ENCODE measurements at places on chromosomes 7 and 10.
A peak's percentile ranks its signal among the peaks of the same experiment; 100 is the strongest.

- no peak for DNase-seq
These were observed 116.5 kb downstream of the ZNF438 start for GRCh38 chr10:30915146-30915545.

DNA sequence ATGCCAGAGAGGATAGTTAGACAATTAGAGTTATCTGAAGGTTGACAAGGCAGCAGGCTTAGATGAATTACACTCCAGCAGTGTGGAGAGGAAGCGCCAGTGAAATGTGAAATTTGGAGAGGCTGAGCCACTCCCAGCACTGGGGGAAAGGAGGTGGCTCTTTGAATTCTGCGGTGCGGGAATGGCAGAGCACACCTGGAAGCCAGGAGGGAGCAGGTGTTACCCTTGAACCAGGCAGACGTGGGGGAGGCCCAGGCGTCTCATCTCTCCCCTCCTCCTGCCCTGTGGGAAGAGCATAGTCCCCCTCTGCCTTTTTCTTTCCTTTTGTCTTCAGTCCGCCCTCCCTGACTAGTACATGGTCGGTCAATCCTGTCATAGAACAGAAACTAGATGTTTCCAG is 203.1 kb downstream of the DPP6 start:
- peak; percentile 74 for DNase-seq

GRCh38 chr7:100082978-100083377 is 1.5 kb upstream of the ZNF3 start:
- DNase-seq: no peak

DNA sequence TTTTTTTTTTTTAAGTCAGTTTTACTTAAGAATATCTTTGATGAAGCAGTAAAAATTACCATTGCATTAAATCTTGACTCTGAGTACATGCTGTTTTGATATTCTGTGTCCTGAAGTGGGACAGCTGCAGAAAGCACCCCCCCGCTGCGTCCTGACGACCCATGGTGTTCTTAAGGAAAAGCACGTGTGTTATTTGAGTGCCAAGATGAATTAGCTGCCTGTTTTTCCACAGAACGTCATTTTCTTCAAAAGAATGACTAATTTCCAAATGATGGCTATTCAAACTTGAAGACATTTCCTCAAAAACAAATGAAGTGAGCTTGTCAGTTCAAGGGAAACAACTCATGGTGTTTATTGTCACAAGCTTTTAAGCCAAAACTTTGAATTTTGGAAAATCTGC is 45.9 kb downstream of the CREM start:
- no peak for DNase-seq

GRCh38 chr7:74429153-74429747 is 24.5 kb upstream of the GTF2IRD1 start:
- no peak for DNase-seq

- no peak for DNase-seq
These were observed 166.4 kb downstream of the PPP1R17 start for GRCh38 chr7:31853380-31853779.

DNA sequence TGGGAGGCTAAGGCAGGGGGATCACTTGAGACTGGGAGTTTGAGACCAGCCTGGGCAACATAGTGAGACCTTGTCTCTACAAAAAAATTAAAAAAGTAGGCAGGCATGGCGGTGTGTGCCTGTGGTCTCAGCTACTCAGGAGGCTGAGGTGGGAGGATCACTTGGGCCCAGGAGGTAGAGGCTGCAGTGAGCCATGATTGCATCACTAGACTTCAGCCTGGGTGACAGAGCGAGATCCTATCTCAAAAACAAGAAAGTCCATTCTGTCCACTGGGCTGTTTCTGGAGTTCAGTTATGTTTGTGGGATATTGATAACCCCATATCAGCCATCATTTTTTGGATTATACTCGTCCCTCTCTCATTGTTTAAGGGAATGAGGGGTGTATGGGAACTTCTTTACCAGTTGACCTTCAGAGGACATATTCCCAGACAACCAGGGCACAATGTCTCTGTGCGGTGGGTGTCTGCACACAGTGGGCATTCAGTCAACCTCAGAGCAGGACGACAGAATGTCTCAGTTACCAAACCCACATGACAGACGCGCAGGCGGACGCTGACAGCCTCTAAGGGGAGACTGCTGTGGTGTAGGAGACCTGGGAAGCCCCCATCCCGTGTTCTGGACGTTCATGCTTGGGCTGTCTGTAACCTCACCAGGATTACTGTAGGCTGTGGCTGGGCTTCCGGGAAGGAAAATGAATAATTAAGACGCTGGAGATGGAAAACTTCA is 69.4 kb downstream of the CARD11 start:
- DNase-seq: no peak

DNA sequence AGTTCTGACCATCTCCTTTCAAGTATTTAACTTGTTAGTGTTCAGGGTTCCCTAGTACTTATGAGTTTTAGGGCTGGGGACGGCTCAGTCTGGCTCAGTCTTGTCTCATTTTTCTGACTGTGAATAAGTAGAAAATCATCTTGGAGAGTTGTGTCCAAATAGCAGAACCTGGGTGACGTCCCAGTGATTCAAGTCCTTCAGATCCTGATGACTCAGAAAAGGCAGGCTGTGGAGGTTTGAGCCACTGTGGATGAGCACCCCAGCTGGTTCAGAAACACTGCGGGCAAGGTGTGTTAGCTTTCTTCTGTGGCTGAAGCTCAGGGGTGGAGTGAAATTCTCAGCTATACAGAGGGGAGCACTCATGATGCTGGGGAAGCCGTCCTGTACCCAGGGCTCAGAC is 154.4 kb upstream of the NPY start:
- DNase-seq: no peak

DNA sequence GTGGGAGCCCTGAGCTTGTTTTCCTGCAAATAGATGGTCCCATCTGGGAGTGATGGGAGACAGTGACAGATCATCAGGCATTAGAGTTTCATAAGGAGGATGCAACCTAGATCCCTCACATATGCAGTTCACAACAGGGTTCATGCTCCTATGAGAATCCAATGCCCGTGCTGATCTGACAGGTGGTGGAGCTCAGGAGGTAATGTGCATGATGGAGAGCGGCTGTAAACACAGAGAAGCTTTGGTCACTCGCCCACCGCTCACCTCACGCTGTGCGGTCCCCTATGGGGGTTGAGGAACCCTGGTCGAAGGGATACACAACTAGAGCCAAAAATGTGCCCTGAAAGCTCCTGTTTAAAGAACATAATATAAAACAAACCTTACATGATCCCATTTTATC is 88.5 kb upstream of the CREB5 start:
- no peak for DNase-seq

GRCh38 chr7:6250364-6250833 is 22.0 kb downstream of the CYTH3 start:
- no peak for DNase-seq

DNA sequence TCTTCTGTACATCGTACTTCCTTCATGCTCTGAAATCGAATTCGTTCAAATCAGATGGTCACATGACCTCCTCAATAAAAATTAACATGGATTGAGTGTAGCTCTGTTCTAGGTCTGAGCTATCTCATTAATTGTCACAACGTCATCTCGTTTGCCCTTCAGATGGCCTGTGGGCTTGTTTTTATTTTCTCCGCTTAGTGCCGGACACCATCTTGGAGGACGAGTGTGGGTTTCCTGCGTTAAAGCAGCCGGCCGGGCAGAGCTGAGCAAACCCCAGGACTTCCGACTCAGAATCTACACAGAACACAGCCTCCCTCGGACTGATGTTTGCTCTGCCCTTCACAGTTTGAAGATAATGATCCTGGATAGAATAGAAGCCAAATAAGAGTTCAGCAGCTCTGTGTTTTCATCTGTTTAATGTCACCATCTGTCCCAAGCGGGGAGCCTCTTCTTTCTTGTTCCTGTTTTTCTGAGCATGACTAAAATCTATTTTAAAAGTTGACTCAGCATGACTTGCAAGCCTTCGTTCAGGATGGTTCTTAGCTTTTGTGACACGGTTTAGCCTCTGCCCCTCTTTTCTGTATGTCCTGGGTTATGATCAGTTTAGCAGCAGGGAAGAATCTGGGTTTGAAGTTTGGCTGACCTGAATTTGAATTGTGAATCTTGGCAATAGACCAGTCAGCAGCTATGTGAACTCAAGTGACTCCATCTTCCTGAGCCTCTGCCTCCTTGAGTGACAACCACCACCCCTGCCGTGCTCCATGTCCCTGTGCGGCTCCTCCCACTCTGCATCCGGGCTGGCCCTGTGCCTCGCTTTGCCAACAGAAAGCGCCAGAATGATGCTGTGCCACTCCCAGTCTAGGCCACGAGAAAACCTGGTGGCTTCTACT is 30.6 kb upstream of the GALNTL5 start:
- DNase-seq: no peak

DNA sequence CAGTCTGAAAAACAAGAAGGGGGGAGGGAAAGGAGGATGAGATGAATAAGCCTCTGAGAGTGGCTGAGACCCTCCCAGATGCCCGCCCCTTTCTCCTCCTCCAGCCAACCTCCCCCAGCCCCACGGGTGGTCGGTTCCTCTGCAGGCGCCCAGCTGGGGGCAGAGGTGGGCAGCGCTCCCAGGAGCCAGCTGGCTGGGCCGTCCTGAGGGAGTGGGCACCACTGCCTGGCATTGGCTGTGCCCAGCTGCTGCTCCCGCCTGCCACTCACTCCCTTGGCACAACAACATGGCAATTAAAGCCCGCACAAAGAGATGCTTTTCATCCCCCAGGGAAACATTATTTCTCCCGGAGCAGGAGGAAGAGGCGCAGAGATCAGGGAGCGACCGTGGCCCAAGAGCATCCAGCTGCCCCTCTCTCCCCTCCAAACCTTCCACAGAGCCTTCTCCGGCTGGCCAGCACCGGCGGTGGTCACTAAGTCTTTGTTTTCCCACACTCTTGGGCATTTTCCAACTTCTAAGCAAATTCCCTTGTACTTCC is 107.2 kb downstream of the SPDYE5 start:
- DNase-seq: peak; percentile 55

- DNase-seq: no peak
These were observed 7.8 kb downstream of the ADAM12 start for GRCh38 chr10:126380352-126381076.

DNA sequence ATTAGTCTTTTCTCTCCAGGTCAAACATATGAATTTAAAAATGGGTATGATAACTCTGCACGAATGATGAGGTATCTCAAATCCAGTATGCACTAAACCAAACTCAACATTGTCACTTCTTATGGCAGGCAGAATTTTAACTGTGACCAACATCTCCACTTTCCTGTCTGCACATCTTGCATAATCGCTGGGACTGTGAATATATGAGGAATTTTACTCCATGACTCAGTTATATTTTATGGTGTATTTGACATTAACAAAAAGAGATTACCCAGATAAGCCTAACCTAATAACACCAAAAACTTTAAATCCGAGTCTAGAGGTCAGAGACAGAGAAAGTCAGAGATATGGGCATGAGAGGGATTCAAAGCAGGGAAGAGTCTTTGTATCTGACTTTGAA is 454.5 kb upstream of the SEMA3D start:
- no peak for DNase-seq

DNA sequence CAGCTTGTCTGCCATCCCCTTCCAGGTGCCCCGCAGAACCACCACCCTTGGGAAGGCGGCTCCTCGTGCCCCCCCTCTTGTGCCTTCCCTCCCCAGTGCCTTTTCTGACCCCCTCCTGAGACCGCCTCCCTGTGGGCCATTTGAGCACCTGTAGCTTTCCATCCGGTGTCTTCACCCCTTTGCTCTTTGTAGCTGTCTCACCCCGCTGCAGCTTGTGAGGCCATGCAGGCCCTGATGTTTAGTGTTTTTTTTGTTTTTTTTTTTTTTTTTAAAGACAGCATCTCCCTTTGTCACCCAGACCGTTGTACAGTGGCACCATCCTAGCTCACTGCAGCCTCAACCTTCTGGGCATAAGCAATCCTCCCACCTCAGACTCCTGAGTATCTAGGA is 52.5 kb downstream of the CUX1 start:
- DNase-seq: no peak

GRCh38 chr10:114045136-114046086 is 1.7 kb downstream of the ADRB1 start:
- DNase-seq: no peak

DNA sequence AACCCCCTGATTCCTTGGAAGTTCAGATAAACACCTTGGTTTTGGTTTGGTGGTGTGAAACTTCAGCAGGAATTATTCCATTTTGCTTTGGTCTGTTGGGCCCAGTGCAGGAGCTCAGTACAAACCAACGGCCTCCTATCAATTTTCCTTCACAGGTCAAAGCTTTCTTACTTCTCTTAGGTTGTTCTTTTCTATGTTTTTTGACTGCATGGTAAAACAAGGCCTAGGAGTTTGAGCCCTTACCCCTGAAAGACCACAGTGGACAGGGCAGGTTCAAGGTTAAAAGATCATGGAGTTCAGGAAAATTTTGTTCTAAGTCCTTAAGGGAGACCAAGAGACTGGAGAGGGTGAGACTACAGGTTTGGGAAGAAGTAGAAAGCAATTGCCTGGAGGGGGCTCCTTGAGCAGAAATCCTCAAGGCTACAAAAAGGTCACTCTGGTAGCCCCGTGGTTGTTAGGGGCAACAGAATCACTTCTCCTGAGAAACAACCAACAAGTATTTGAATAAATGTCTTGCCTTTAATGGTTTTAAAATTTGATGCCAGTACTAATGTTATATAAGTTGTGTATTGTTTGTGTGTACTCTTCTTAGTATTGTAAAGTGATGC is 40.9 kb upstream of the FHIP2A start:
- DNase-seq: no peak

DNA sequence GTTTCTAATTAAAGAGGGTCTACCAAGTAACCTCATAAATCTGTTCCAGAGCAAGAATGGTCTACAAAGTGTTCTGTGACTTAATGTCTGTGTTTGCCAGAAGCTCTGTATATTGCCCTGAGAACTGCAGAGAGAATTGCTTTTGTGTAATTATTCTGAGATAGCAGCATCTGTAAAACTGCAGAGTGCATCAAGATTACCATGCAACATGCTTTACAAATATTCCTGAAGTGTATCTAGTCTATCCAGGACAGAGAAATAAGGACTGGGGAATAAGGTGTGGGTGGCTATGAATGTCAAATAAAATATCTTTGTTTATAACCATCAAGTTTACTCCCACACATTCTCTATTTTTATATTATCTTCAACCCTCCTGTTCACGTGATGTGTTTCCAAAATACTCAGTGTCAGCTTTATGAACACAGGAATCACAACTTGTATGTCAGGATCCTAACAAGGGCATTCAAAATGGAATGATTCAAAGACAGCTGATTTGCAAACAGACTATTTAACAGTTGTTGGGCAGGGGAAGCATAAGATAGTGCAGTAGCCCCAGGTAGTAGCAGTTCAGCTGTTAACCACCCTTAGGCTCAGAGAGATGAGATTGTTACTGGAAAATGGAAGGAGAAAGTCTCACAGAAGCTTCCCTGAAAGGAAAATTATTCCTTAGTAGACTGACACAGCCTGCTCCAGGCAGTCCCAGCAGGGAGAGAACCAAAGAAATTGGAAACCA is 15.3 kb upstream of the LIPA start:
- DNase-seq: no peak

- no peak for DNase-seq
These were observed 5.3 kb downstream of the MCMBP start for GRCh38 chr10:119867317-119867716.

- DNase-seq: no peak
These were observed 78.4 kb upstream of the DUSP5 start for GRCh38 chr10:110419265-110419664.

DNA sequence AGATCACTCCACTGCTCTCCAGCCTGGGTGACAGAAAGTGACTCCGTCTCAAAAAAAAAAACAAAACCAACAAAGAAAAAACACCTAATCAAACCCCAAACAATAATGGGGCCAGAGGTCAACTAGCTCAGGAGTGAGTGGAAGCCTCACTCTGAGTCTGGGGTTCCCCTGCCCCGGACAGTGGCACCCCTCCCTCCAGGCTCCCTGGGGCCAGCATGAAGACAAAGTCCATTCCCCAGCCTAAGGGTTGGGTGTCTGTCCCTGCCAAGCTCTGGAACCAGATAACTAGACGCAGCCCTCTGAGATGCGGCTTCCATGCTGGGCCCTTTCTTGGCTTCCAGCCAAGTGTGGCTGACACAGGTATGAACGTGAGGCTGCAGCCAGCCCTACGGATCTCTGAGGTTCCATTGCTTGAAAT is 1.7 kb upstream of the FUOM start:
- DNase-seq: peak; percentile 8
